ENCODE measurements at places on chromosomes 2 and 18.

DNA sequence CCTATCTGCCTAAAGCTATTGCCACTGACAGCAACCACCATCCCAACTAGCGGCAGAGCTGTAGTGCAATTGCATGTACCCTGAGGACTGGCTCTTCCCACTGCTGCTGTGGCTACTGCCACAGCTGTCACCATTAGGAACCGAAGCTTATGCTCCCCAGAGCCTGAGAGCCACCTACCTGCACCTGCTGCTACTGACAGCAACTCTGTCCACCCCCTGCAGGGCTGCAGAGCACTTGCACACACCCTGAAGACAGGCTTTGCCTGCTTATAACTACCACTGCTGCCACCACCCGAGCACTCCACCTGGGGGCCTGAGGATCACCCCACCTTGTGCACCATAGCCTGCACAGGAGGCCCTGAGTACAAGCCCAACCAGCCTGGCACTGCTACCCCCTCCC lies 217.6 kb upstream of the FOSL2 start:
- DNase-seq = no peak

GRCh38 chr2:69143748-69144360 lies 130.9 kb downstream of the ANTXR1 start:
- no peak for DNase-seq

GRCh38 chr2:111134055-111134454 lies 13.3 kb downstream of the BCL2L11 start:
- no peak for DNase-seq

GRCh38 chr2:55837073-55837472 lies 86.5 kb downstream of the EFEMP1 start:
- no peak for DNase-seq

DNA sequence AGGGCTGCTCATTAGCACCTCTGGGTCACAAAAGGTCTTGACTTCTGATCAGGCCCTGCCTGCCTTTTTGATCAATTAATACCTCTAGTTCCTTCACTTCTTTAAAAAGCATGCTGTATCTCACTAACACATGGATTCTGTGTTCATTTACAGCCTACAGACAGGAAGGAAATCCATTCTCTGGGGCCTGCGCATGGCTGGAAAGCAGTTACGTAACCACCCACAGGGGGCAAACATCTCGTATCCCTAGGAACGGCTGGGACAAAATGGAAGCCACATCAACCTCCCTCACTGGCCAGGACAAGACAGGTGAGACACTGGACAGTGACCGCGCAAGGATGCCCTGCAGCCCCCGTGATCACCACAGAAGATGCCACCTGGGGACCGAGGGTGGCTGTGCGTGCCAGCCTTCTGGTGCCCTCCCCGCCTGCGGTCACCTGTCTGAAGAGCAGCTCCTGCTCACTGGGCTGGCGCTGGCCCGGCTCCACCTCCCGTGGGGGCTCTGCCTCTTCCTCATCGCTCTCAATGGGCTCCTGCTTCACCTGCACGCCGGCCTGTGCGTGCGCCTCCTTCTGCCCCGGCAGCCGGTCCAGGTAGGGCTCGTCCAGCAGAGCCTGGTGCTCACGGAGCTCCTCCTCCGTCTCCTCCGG lies 266.9 kb downstream of the TWIST2 start:
- DNase-seq = no peak

- no peak for DNase-seq
Measured at GRCh38 chr18:11750581-11751310, 61.7 kb downstream of the GNAL start.

- no peak for DNase-seq
Measured at GRCh38 chr2:135676031-135676430, 65.6 kb upstream of the UBXN4 start.

DNA sequence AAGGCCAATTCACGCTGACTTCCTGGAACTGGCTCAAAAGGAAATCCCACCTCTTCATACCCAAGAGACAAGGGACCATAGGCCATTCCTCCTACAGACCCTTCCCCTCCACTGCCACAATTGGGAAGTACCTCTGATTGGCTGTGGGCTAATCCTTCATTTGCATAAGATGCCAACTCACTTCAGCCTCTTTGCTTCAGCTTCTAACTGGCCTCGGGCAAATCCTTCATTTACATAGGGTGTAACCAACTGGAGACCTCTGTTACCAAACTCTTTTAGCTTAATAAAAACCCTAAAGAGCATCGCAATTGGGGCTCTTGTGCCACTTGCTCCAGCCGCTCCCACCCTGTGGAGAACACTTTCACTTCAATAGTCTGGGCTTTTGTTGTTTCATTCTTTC lies 38.2 kb downstream of the MC2R start:
- DNase-seq = no peak

DNA sequence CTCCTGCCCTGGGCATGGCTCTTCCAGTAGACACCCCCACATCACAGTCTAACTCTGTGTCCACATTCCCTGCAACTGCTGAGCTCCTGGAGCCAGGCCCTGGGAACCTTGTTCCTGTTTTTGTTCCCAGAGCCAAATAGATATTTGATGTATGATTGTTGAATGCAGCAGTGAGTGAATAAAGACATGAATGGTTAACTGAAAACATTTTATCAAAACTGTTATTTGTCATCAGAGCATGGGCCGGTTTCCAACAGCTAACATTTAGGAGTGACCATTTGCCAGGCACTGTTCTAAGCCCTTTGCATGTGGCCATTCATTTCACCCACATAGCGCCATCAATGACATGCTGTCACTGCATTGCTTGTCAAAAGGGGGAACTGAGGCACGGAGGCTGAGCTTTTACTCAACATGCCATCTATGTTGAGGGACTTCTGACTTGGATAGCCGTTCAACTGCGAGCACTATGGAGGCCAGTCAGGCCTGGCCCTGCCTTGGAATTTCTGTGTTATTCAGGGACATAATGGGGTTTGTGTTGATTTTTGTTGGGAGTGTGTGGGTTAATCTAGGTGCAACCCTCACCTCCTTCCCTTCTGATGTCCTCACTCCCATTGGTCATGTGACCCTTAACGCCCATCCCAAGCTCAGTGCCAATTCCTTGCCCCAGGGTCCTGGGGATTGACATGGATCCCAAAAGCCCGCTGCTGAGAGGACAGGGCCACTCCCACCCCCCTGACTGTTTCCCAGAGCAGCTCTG lies 12.6 kb downstream of the IL1R1 start:
- no peak for DNase-seq

DNA sequence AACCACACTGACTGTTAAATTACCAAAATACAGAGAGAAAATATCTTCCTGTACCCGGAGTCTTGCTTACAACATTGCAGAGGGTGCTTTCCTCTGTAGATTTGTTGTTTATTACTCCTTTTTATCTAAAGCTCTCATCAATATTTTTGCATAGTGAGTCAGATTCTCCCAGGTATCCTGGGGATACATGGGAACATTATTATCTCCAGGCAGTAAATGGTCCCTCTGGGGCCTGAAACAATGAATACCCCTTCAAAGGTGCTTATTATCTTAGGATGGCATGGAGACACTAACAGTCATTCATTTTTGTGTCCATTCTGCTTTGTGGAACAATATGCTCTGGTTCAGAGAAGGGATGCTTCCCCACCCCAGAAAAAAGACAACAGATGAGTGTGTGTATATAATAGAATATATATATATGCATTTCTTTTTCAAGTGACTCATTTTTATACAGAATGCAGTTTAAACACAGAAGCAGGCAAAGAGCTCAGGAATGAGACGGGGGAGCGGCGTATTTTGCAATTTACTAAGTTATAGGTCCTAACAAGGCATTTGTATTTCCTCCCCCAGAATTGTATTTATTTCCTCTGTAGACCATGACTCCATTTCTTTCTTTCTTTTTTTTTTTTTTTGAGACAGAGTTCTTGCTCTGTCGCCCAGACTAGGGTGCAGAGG lies 424.8 kb upstream of the ZEB2 start:
- DNase-seq = no peak

- no peak for DNase-seq
Measured at GRCh38 chr18:48904847-48905394, 45.8 kb downstream of the SMAD7 start.

GRCh38 chr18:37297106-37297505 lies 268.5 kb downstream of the CELF4 start:
- DNase-seq = no peak

DNA sequence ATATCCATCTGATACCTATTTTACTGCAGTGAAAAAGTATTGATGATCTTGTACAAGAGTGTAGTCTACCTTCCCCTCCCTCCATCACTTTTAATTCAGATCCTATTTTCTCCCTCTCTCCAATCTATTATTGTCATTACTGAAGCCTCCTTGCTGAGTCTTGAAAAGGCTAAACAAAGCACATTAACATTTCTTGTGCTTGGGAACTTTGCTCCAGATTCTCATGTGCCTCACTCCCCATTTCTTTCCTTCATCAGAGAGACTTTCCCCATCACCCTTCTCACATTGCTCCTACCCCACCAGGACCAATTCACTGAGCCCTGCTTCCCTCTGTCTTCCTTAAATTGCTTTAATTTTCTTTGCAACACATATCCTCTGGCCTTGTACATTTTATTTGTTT lies 736.2 kb upstream of the GCFC2 start:
- no peak for DNase-seq

DNA sequence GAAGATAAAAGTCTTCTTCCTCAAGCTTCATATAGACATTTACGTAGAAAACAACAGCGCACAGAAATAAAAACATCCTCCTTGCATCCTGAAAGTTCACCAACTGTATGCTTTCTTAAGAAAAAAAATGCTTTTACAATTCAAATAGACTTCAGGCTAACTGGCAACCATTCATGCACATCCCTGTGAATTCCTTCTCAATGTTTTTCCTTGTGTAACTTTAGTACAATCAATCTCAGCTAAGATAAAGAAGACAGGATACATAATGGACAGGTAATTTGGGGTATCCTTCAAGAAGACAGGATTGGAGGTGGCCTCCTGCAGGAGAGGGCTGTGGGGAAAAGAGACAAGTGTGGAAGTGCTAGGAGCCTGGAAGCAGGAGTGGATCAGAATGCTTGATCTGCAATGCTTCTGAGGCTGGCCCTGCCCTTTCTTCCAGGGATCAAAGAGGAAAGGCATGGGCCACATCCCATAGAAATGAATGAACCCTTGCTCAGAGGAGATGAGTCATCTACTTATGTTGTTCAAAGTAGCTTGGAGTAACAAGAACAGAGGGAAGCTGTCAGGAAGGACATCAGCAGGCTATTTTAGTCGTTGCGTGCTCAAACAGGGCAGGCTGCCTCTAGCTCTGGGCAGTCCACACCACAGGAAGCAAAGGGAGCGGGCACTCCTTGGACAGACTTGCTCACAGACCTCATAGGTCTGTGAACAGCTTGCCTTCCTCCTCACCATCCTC lies 126.6 kb downstream of the TMEM131 start:
- peak; percentile 79 for DNase-seq

GRCh38 chr2:95284886-95285541 lies 10.8 kb downstream of the PROM2 start:
- no peak for DNase-seq

- DNase-seq = no peak
Measured at GRCh38 chr2:35591886-35592285, 763.7 kb upstream of the CRIM1 start.

All from AG09319 (cell line).